ENCODE measurements at places on chromosomes 1 and 21.

GRCh38 chr1:148160343-148161052 lies 8.4 kb upstream of the NBPF11 start:
- no peaks in the 10 kb centered on the region for H3K36me3 ChIP-seq
- no peak overlapping the region for H3K4me3 ChIP-seq
- H3K4me1 ChIP-seq: no peaks in the 10 kb centered on the region
- H3K27me3 ChIP-seq: peaks cover 2% of the 10 kb centered on the region
- H3K27ac ChIP-seq: no peak overlapping the region

DNA sequence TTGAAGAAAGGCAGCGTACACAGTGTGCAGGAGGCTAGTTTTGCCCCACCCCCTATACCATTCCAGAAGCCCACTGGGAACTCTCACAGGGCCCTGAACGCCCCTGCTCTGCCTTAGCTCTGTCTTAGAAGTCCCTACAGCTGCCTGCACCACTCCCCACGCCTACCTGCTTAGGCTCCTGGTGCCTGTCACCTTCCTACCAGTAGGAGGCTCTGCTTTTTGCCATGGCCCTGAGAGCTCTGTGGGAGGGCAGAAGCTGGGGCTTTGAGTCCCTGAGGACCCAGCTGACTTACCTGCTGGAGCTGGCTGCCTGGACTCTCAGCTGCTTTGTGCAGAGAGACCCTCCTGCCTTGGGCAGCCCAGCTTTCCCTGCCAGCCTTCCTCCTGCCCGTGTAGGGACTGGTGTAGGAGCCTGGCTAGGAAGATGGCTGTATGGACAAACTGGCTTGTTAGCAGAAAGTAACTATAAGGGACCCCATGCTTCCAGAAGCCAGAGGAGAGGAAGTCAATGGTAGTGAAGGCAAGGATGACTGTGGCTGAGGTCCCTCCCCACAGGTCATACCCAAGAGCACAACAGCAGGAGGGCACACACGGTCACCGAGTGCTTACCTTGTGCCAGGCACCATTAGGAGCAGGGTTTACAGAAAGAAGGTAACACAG lies 9.8 kb upstream of the CELSR2 start:
- no peak for DNase-seq
- H3K4me3 ChIP-seq: no peak overlapping the region
- H3K4me1 ChIP-seq: peaks cover 4% of the 10 kb centered on the region
- no peaks in the 10 kb centered on the region for H3K27me3 ChIP-seq
- no peak overlapping the region for H3K27ac ChIP-seq

- H3K4me3 ChIP-seq: no peak overlapping the region
- H3K36me3 ChIP-seq: no peaks in the 10 kb centered on the region
- H3K4me1 ChIP-seq: no peaks in the 10 kb centered on the region
- no peak for DNase-seq
Observed at GRCh38 chr1:99814373-99814900, 35.7 kb upstream of the AGL start.

DNA sequence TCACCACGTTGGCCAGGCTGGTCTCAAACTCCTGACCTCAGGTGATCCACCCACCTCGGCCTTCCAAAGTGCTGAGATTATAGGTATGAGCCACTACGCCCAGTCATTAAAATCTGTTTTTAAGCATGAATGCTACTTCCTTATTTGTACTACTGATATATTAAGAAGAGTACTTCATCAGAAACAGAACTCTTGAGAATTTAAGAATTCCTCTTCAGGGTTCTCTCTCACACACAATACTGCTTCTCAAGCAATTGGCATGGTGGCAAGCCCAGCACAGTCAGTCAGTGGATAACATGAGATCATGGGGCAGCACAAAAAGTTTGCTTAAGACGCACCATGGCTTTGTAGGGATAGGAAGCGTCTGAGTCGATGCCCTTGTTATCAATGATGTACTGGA lies 14.1 kb downstream of the CTSS start:
- no peak overlapping the region for H3K27ac ChIP-seq
- no peak for DNase-seq
- H3K36me3 ChIP-seq: peaks cover 56% of the 10 kb centered on the region

GRCh38 chr1:205470131-205470530 lies 14.3 kb upstream of the BLACAT1 start:
- no peak overlapping the region for H3K4me3 ChIP-seq
- H3K36me3 ChIP-seq: no peaks in the 10 kb centered on the region
- no peaks in the 10 kb centered on the region for H3K4me1 ChIP-seq
- no peak overlapping the region for H3K27ac ChIP-seq
- DNase-seq: no peak
- H3K27me3 ChIP-seq: peaks cover 4% of the 10 kb centered on the region

GRCh38 chr1:183417772-183418491 lies at the start of gene NMNAT2:
Gene NMNAT2, minus strand, starts transcription at chr1:183418380. Its CDS starts 113 bp downstream, at chr1:183418267.
- H3K36me3 ChIP-seq: no peaks in the 10 kb centered on the region
- peaks cover 16% of the 10 kb centered on the region for H3K4me1 ChIP-seq
- no peak within 1 kb of the TSS for H3K27ac ChIP-seq
- H3K4me3 ChIP-seq: peak within 1 kb of the TSS; percentile 12
- H3K27me3 ChIP-seq: peaks cover 14% of the 10 kb centered on the region

- H3K4me3 ChIP-seq: peak within 1 kb of the TSS; percentile 77
- H3K36me3 ChIP-seq: no peaks in the 10 kb centered on the region
- DNase-seq: peak; percentile 44
- peaks cover 49% of the 10 kb centered on the region for H3K4me1 ChIP-seq
- H3K27me3 ChIP-seq: no peaks in the 10 kb centered on the region
- peak within 1 kb of the TSS; percentile 67 for H3K27ac ChIP-seq
Observed at GRCh38 chr1:109910123-109910962, at the start of gene CSF1. Gene CSF1, plus strand, starts transcription at chr1:109910849. Its CDS starts 175 bp downstream, at chr1:109911024.

DNA sequence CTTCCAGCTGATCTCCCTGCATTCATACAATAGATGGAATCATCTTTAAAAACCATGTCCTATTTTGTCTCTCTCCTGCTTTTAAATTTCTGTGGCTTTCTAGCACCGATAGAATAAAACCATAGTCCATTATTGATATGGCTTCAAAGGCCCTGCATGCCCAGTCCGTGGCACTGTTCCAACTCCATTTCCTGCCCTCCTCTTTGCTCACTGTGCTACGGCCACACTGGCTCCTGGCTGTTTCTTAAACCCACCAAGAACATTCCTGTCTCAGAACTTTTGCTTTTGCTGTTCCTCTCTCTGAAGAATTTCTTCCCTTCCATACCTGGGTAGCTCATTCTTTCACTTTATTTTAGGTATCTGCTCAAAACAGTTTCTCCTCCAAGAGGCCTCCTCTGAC lies 7.2 kb downstream of the SLAMF1 start:
- peak overlapping the region; percentile 41 for H3K4me3 ChIP-seq
- peaks cover 85% of the 10 kb centered on the region for H3K4me1 ChIP-seq
- H3K36me3 ChIP-seq: peaks cover 26% of the 10 kb centered on the region
- peak overlapping the region; percentile 89 for H3K27ac ChIP-seq
- no peaks in the 10 kb centered on the region for H3K27me3 ChIP-seq

GRCh38 chr1:206116191-206116872 lies 856 bp downstream of the AVPR1B start:
- DNase-seq: no peak
- no peaks in the 10 kb centered on the region for H3K27me3 ChIP-seq
- no peaks in the 10 kb centered on the region for H3K36me3 ChIP-seq
- peaks cover 4% of the 10 kb centered on the region for H3K4me1 ChIP-seq
- no peak overlapping the region for H3K27ac ChIP-seq
- no peak overlapping the region for H3K4me3 ChIP-seq

- no peaks in the 10 kb centered on the region for H3K27me3 ChIP-seq
- DNase-seq: no peak
- H3K4me3 ChIP-seq: no peak overlapping the region
Observed at GRCh38 chr1:201999625-202000238, 10.7 kb upstream of the ELF3 start.

DNA sequence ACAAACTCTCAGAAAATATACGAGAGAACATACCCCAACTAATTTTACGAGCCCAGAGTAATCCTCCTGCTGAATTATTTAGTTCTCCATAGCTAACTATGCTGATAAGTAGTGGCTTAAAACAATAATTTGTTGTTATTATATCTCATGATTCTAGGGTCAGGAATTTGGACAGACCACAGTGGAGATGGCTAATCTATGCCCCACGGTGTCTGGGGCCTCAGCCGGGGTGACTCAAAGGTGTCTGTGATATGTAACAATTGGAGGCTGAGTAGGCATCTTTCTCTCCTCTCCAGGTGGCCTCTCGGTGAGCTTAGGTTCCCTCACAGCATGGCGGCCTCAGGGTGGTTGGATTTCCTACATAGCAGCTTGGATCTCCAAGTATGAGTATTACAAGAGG lies 35.4 kb upstream of the FOXO6 start:
- H3K4me1 ChIP-seq: no peaks in the 10 kb centered on the region
- DNase-seq: no peak
- H3K27me3 ChIP-seq: no peaks in the 10 kb centered on the region
- no peaks in the 10 kb centered on the region for H3K36me3 ChIP-seq
- H3K4me3 ChIP-seq: no peak overlapping the region
